ENCODE measurements at places on chromosomes 13 and 19.

- no peak for DNase-seq
Measured at GRCh38 chr19:40445780-40446262, 1.7 kb upstream of the SERTAD3 start.

- no peak for DNase-seq
Measured at GRCh38 chr19:31451686-31452330, 102.6 kb upstream of the TSHZ3 start.

DNA sequence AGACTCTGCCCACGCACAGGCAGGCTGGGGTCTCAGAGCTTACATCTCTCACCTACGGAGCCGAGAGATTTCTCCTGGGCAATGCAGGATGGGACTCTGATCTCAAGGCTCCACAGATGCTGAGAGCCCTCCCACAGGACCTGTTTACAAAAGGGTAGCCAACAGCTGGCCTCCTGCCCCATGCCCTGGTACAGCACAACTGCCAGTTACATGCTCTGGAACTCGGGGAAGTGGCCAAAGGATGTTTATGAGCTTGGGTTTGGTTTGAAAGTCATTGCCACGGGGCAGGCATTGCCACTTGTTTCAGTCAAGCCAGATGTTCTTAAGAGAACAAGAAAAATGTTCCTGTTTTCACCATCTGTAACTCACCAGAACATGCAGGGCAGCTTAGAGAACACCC is 3.5 kb downstream of the DHRS12 start:
- no peak for DNase-seq

DNA sequence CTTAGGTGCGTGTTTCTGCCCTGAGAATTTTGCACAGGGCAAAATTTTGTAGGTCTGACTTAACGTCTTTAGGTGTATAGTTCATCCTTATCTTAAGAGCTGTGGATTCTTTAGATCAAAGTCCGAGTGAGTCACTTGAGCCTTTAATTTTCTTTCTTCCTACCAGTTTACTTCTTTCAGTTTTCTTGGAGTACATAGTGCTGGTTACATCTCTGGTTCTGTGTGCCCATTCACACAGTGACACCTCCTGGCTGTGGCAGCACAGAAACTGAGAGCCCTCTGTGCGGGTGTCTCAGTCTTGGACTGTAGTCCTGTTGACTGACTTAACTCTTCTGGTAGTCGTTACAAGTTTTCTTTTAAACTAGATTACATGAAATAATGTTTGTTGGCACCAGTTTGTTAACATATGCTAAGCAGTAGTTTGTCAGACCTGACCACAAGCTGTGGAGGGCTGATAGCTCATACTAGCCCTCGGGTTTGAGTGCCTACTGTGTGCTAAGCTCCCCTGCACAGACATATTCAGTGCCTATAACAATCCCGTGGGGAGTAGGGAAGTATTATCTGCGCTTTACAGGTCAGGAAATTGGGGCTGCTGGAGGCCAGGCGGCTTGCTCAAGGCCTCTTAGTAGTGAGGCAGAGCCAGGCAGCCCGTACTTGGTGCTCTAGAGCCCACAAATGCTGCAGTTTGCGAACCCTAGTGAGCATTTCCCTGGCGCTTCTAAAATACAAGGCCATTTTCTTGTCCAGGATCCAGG is 1.6 kb downstream of the GATAD2A start:
- no peak for DNase-seq

DNA sequence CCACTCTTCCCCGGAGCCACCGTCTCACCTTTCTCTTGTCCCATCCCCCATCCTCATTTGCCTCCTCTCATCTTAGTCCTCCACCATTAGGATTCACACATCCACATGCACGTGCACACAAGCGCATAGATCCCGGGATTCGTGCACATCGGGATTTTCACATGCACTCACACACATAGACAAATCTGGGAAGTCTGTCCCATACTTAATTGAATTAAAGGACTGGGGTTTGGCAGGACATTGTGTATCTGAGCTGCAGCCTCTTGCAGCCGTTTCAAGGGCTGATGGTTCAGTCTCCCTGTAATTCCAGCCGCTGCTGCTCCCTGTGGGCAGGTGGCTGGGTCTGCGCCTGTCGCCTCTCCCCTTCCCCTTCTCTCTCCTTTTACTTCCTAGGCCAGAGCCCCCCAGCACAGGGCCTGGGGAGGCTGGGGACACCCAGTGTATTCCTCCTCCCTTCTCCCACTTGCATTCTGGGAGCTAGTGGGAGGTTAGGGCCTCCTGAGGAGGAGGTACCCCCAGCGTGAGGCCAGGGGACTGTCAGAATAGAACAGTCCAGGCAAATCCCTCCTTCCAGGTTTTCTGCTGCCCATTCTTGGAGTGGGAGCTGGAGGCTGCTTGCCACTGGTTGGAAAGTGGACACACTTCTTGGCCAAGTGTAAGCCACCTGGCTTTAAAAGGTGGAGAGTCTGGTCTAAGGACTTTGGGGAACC is 43.6 kb downstream of the LYL1 start:
- no peak for DNase-seq

- DNase-seq = no peak
Measured at GRCh38 chr19:49409441-49410029, 13.7 kb downstream of the PTH2 start.

DNA sequence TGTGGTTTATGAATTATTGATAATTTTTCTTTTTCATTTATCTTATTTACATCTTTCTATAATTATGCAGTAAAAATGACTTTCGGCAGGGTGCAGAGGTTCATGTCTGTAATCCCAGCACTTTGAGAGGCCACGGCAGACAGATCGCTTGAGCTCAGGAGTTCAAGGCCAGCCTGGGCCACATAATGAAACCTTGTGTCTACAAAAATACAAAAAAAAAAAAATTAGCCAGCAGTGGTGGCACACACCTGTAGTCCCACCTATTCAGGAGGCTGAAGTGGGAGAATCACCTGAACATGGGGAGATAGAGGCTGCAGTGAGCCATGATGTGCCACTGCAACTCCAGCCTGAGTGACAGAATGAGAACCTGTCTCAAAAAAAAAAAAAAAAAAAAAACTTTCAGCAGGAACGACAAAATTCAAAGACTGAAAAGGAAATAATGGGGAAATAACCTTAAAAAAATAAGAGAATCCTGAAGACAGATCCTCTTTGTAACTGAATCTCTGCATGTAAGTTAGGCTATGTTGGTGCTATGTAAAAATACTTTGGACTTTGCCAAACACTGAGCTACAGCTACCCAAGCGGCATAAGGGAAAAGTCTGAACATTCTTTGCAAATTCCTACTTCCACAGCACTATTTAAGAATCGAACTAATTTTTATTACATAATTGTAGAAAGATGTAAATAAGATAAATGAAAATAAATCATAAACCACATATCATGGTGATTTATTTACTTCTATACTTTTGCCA is 36.7 kb upstream of the WDFY2 start:
- DNase-seq = no peak

DNA sequence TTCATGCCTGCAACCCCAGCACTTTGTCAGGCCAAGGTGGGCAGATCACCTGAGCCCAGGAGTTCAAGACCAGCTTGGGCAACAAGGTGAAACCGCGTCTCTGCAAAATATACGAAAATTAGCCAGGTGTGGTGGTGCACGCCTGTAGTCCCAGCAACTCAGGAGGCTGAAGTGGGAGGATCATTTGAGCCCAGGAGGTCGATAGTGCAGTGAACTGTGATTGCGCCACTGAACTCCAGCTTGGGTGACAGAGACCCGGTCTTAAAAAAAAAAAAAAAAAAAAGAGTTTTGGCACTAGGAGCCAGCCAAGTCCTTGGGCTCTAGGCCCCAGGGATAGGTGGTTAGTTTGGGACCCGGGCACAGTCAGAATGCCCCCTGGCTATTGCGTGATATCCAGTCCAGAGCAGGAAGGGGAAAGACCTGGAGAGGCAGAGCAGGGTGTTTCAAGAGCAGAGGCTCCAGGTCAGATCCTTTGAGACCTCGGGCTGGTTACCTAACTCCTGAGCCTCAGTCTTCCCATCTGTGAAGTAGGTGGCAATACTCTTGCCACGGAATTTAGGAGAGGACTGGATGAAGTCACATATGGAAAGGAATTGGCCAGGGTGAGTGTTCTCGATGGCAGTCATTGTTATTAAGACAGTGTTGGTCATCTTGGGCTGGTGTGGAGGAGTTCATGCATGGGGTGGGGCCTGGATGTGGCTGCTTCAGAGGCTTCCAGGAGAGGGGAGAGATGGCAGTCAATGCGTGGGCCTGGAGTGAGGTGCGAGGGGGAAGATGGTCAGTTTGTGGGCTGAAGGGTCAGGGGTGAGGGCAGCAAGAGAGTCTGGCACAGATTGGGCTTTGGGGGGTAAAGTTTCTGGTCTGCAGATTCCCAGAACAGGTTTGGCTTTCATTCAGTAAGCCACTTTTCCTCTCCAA is 2.8 kb downstream of the PPP1R37 start:
- DNase-seq = no peak
